ENCODE measurements at places on chromosomes 6 and 20.

GRCh38 chr6:39330057-39330456, 7.6 kb upstream of the KCNK16 start:
- no peak for DNase-seq

DNA sequence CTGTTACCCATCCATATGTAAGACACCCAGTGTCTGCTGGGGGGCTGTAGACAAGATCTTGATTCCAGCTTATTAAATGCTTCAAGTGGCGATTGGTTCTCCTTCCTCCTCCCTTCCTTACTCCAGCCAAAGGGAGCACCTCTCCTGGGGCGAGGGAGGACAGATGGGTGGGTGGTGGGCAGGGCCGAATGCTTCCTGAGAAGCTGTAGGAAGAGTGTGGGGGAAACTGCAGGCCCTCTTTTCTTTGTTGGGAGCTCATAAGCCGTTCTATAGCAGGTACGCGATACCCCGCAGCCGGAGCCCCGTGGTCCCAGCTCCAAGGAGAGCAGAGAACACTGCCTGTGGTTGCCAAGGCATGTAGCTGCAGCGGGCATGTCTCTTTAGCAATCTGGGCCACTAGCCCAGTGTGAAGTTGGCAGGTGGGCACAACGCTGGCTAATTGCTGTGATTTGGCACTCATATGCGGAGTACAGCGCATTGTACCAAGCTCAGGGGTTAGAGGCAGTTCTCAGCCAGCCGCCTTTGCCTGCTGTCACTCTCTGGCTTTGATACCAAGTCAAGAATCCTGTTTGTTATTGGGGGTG, 14.7 kb upstream of the KCNG1 start:
- DNase-seq = no peak

DNA sequence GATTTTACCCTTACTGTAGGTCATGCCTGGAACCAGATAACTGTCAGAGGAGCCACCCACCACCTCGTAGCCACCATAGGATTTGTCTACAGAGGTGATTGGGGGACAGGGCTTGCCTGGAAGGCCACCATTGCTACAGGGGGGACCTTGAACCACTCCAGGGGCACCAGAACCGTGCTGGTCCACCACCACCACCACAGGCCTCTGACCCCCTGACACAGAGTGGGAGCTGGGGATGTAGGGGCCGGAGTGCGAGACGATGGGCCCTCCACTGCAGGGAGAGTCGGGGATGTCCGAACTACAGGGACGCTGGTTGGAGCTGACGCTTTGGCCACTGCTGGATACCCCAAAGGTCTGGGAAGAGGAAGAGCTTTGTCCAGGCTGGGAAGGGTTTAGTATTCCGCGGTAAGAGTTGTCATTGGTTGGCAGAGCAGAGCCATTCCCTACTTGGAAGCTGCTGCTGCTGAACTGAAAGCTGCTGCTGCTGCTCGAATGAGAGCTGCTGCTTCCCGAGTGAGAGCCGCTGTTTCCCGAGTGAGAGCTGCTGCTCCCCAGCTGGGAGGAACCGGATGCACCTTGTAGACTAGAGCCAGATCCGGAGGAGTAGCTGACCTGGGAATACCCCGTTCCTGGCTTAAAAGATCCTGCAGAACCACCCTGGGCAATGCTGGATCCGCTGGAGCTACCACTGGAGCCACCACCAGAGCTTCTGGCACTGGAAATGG, 2.2 kb downstream of the PSORS1C1 start:
- DNase-seq = no peak

GRCh38 chr6:150417250-150417649, 48.4 kb downstream of the IYD start:
- no peak for DNase-seq

GRCh38 chr6:14897831-14898230, 348.0 kb upstream of the JARID2 start:
- no peak for DNase-seq

GRCh38 chr6:43107344-43108062, 31.4 kb downstream of the PTK7 start:
- no peak for DNase-seq

DNA sequence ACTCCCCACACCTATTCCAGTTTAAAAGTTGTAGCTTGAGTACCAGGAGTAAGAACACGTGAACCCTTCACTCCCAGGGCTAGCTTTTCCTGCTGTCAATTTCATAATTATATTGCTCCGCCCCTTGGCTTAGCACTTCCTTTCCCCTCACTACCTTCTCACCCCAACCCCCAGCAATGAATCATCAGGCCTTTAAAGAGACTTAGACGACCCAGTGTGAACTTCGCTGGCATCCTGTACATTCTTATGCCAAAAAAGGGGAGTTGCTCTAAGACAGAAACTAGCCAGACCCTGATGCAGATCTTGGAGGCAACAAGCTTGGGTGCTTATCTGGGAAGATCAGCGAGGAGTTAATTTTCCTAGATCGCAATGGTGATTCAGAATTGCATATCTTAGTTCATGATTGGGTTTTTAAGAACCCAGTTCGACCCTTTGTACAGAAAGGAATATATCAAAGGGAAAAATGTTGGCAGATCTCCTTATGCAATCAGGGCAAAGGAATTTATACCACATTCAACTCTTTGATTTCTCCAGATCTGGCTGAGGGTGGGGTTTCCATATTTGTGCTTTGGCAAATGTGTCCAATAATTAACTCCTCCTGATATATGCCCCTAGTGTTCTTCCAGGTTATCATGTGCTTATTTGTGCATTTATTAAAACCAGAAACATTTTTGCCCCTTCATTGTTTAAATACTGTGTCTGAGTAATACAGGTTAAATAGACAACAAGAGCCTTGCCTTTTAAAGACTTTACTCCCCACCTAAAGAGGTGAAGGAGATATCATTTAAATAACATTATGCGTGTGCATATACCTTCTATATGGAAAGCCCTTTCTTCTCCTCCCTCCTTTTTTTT, 8.1 kb upstream of the ATXN1 start:
- DNase-seq = no peak

GRCh38 chr6:135191508-135192255, 10.6 kb downstream of the MYB start:
- no peak for DNase-seq

DNA sequence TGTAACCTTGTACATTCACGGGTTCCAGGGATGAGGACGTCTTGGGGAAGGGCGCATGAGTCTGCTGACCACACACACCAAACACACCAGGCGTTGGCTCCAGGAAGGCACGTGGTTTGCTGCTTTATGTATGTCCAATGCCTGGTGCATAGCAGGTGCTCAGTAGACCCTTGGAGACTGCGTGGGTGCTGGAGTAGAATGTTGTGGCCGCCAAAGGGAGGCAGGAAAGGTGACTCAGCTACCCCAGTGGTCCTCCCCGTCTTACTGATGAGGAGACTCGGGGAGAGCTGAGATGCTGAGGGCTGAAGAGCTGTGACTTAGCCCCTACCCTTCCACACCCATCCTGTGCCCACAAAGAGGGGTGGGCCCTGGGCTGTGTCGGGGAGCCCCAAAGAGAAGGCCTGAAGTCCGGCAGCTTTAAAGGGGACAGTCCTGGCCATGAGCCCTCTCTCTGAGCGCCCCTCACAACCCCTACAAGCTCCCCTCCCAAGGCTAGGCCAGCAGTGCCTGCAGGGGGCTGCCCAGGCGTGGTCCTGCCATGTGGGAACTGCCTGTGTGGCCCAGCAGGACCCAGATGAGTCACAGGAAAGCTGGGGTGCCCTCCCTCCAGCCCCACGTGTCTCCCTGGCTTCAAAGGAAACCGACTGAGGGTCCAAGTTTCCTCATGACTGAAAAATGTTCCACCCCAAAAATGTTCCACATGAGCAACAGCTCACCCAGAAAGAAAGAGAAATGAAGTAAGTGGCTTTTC, 28.0 kb upstream of the PTGIS start:
- DNase-seq = no peak

DNA sequence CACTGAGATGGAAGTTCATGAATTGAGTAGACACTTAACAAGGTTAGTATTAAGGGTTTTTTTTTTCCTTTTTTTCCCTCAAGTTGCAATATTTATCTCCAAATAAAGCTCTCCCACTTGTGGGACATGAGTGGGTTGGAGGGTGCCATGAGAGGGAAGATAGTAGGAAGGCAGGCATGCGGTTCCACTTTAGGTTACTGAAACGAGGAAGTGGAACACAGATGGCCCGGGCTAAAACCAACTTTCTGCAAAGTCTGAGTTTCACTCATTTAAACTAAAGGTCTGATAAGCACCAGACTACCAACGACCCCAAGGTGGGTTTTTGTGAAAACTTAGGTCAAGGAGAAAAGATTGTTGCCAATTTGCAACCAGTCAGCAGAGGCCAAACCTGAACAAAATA, 42.2 kb downstream of the TBC1D7 start:
- no peak for DNase-seq

DNA sequence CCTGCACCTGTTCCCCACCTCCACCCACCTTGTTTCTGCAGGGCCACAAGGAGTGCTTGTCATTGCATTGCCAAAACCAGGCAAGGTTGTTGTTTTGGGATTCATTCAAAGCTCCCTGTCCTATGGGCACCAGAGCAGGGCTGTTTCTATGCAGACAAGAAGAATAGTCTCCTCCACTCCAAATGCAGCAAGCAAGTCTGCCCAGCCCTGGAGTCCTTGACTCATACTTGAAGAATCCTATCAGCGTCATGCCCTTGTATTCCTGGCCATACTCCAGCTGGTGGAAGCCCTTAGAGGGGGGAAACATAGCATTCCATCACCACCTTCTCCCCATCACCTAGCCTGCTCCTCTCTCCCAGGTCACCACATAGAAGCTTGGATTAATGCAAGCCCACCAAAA, 145.3 kb upstream of the ECI2 start:
- no peak for DNase-seq

Data from WERI-Rb-1 (cell line).